ENCODE measurements at places on chromosomes 4 and X.

GRCh38 chrX:43805579-43805978 lies 76.7 kb downstream of the MAOB start:
- no peak for DNase-seq

DNA sequence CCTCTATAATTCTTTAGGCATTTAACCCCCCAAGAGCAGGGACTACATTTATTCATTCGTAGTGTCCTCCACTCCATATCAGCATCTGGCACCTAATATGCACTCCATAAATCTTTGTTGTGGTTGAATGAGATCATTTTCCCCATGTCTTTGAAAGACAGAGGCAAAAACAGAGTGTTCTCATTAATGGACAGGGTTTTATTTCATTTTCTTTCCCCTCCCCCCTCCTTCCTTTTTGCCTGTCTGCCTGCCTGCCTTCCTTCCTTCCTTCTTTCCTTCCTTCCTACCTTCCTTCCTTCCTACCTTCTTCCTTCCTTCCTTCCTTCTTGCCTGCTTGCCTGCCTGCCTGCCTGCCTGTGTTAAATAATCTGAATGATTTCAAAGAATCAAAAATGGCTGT lies 83.2 kb downstream of the SHROOM3 start:
- no peak for DNase-seq

- no peak for DNase-seq
Measured at GRCh38 chr4:36168127-36168878, 76.0 kb downstream of the ARAP2 start.

DNA sequence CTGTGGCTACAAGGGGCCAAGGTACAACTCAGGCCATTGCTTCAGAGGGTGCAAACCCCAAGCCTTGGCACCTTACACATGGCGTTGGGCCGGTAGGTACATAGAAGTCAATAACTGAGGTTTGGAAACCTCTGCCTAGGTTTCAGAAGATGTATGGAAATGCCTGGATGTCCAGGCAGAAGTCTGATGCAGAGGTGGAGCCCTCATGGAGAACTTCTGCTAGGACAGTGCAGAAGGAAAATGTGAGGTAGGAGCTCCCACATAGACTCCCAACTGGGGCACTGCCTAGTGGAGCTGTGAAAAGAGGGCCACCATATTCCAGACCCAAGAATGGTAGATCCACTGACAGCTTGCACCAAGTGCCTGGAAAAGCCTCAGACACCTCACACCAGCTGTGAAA lies 92.1 kb upstream of the SFRP2 start:
- no peak for DNase-seq

DNA sequence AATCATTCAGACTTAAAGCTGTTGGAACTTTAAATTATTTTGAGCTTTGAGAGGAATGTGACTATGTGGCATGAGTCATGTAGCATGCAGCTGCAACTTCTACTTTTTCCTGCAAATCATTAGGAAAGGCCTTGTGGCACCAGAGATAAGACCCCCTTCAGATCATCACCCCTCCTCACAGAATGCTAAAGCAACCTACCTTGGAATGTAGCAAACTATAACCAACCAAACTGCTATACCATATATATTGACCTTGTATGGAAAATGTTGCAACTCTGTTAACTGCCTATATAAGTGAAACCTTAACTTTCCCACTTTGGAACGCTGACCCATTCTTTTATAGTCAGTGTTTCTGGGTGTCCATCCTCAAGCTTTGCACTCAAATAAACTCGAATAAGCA lies 32.0 kb downstream of the ATXN3L start:
- DNase-seq, result no peak

- no peak for DNase-seq
Measured at GRCh38 chrX:45619290-45619689, 418.6 kb upstream of the DIPK2B start.

GRCh38 chr4:93911671-93912070 lies 83.1 kb downstream of the ATOH1 start:
- no peak for DNase-seq

- DNase-seq, result no peak
Measured at GRCh38 chrX:85543866-85544265, 164.4 kb upstream of the POF1B start.

GRCh38 chrX:129686422-129686948 lies 31.7 kb upstream of the APLN start:
- no peak for DNase-seq

- no peak for DNase-seq
Measured at GRCh38 chr4:165388756-165389155, 9.9 kb downstream of the CPE start.

- no peak for DNase-seq
Measured at GRCh38 chrX:11446949-11447348, 153.7 kb downstream of the AMELX start.

GRCh38 chrX:44314259-44314734 lies 29.2 kb downstream of the EFHC2 start:
- DNase-seq, result peak; percentile 1

- DNase-seq, result no peak
Measured at GRCh38 chrX:1151378-1152077, 60.9 kb downstream of the CRLF2 start.

DNA sequence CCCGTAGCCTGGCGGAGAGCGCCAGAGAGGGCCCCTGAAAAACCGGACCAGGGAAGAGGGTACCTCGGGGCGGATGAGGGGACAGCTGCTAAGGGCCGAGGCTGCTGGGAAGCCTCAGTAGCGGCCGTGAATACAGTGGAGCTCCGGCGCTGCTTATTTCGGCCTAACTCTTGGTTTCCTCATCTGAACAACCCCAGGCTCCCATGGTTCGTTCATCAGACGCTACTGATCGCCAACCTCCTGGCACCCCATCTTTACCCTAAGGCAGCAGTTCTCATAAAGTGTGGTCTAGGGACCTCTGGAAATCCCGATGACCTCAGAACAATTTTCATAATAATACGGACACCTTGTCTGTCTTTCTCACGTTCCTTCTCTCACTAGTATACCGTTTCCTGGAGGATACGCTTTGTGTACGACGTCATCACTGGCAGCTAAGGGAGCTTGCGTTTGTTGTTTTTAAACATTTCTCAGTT lies 645 bp upstream of the RAB28 start:
- no peak for DNase-seq

- peak; percentile 36 for DNase-seq
Measured at GRCh38 chrX:7170898-7171297, 22.9 kb upstream of the PUDP start.

GRCh38 chrX:133362538-133362937 lies 52.8 kb downstream of the GPC4 start:
- no peak for DNase-seq
